ENCODE measurements at places on chromosomes 7 and 10.

GRCh38 chr10:48694371-48695030 is 9.8 kb downstream of the WDFY4 start:
- DNase-seq, result no peak

DNA sequence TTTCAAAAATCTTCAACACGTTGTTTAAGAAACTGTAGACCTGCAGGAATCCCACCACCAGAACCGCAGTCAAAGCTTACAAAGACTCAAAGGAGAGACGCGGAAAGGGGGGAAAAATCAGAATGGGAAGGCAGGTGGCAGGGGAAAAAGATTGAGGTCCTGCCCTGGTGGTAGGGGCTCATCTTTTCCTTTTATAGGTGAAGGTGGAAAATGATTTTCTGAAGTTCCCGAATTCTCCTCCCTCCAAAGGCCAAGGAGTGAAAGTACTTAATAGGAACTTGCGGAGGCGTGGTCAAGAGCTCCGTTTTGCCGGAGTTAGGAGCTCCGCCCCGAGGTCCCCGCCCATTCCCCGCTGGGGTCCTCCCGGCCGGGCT is 724 bp downstream of the BBIP1 start:
- DNase-seq, result peak; percentile 82

DNA sequence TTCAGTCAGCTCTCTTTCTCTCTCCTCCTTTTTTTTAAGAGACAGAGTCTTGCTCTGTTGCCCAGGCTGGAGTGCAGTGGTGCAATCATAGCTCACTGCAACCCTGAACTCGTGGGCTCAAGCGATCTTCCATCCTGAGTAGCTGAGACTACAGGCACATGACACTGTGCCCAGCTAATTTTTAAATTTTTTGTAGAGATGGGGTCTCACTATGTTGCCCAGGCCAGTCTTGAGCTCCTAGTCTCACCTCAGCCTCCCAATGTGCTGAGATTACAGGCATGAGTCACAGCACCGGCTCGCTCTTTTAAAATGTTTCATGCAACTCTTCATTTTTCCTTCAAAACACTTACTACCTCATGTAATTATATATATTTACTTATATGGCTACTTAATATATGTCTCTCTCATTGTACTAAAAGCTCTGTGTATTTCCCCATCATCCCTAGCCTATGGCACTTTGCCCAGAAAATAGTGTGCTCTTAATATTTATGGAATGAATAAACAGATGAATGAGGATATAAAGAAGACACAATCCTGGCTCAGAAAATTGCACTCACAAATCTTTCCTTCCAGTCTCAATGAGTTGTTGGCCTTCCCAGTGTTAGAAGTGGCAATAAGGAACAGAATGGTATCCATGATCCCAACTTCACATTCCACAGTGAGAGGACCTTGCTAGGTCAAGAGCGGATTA is 33.9 kb downstream of the EBLN1 start:
- no peak for DNase-seq

DNA sequence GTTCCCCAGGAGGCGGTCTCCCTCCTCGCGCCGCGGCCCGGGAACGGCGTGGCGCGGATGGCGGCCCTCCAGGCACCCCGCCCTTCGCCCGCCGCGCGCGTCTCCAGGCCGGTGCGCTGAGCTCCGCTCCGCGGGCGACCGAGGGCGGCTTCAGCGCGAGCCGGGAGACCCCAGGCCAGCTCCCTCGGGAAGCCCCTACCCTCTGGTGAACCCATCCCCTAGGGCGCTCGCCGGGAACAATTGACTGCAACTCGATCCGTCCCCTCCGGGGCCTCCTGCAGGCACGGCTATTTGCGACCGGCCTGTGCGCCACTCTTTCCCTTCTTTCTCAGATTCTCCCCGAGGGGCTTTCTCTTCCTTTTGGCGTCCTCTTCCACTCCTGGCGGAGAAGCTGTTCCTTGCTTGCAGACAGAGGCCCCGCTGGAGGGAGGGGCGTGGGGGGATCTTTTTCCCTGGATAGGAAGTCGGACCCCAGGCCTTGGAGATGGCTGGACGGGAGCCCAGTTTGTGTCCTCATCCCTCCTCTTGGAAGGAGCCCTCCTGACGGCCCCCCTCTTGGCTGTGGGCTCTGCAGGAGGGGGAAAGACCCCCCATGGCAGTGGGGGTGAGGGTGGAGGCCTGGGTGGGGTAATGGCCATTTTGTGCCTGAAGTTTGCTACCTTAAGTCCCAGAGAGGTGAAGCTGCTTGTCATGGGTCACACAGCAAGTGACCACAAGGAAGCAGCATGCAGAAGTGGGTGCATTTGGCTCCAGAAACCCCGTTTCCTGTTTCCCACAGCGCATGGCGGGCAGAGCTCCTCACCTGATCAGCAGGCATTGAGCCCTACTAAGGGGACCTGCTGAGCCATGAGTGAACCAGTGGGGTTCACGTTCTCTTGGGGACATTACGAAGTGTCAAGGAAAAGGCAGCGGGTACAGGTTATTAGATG is 171.2 kb upstream of the TNRC18 start:
- DNase-seq, result no peak

DNA sequence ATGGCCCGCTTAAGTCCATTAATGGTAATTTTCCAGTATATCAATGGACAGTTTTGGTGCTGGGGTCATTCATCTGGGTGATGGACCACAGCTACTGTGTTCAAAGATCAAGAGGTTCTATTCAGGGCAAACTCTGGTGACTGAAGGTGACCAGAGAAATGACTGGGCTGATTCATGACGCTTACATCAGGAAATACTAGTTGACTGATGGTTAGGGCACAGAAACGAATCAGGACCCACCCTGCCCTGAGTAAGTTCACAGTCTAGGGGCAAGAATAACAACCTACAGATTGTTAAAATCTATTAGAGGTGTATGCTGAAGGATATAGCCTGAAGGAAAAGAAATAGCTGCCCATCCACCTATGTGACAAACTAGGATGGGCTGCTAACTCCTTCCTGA is 9.5 kb downstream of the NCAPG2 start:
- DNase-seq, result no peak

DNA sequence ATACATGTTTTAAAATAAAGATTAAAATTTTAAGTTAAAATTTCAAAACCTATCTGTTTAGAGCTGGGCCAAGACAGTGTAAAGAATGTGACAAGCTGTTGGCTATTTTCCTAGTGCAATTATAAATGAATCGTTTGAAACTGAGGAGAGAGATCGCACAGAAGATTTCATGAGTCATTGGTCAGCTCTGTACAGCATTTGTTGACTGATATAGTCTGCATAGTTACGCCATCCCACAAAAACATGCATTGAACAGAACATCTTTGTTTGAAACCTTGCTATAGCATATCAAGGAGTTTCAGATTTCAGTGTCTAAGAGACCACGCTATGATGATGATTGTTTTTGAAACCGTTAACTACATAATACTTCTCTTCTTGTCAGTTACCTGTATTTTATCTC is 1.3 kb upstream of the C10orf67 start:
- DNase-seq, result no peak

GRCh38 chr7:157895520-157896375 is 558.9 kb downstream of the DNAJB6 start:
- DNase-seq, result no peak

- DNase-seq, result no peak
These were observed 14.5 kb downstream of the ZCCHC24 start for GRCh38 chr10:79430936-79431335.

GRCh38 chr7:16702441-16702840 is 51.1 kb upstream of the TSPAN13 start:
- no peak for DNase-seq

DNA sequence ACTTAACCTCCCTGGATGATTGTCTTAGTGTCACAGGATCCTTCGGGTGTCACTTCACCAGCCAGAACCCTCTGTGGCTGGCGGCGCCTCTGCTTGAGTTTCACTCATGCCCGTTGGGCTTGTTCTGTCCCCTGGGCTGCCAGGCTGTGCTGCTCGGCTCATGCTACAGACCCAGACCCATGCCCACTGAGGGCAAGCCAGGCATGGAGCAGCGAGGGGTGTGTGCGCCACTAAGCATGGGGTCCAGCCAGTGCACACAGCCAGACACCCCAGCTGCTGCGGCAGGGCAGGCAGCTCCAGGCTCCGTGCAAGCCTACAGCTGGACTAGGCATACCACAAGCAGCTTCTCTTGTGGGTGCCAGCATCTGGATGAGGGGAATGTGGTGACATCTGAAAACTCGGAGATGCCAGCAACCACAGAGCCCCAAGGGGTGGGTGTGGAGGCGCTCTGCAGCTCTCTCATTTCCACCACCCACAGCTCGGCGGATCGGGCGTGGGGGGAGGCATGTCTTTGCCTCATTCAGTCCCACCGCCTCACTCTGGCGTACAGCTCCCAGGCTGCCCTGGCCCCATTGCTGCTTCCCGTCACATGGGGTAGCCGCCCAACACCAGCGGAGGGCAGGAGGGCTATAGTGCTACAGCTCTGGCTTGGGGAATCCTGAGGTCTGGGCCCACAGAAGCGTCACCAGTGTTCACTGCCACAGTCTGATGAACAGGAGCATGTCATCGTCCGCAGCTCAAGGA is 269.6 kb upstream of the LRGUK start:
- DNase-seq, result no peak

GRCh38 chr10:74055383-74056049 is 57.6 kb downstream of the VCL start:
- no peak for DNase-seq

- no peak for DNase-seq
These were observed 686.4 kb upstream of the C7orf33 start for GRCh38 chr7:147904219-147904576.

Measured in ascending aorta (tissue), 2 donors.